ENCODE measurements at places on chromosomes 16 and 17.

GRCh38 chr17:9371019-9371418 is 204.6 kb downstream of the STX8 start:
- no peak for DNase-seq

DNA sequence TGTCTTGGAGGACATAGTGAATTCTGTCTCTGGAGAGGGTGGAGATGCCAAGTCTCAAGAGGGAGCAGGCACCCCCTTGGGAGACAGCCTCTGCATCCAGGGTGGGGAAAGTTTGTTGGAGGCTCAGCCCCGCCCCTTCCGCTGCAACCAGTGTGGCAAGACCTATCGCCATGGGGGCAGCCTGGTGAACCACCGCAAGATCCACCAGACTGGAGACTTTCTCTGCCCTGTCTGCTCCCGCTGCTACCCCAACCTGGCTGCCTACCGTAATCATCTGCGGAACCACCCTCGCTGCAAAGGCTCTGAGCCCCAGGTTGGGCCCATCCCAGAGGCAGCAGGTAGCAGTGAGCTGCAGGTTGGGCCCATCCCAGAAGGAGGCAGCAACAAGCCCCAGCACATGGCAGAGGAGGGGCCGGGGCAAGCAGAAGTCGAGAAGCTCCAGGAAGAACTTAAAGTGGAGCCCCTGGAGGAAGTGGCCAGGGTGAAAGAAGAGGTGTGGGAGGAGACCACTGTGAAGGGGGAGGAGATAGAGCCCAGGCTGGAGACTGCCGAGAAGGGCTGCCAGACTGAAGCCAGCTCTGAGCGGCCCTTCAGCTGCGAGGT is 5.2 kb downstream of the ZNF646 start:
- DNase-seq: no peak

- DNase-seq: no peak
Measured at GRCh38 chr16:1142911-1143310, 10.0 kb upstream of the CACNA1H start.

DNA sequence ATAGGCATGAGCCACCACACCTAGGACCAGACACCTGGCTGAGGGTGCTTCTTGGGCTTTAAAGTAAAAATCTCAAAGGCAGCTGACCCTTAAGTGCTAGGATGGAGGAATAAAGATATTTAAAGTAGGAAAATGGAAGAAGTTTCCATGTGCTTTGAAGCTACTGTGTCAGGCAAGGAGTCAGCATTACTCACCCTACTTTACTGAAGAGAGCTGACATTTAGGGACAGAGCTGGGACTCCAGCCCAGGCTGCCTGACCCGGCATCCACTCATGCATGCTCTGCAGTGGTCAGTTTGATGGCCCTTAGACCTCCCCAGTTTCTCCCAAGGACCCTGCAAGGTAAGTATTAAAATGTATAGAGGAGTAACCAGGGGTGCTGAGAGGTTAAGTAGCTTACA is 124.7 kb upstream of the PLCG2 start:
- DNase-seq: no peak

GRCh38 chr16:78551487-78552085 is 452.1 kb downstream of the WWOX start:
- no peak for DNase-seq

- DNase-seq: no peak
Measured at GRCh38 chr16:49843758-49844157, 12.2 kb downstream of the ZNF423 start.

- no peak for DNase-seq
Measured at GRCh38 chr17:2798678-2799077, 2.4 kb downstream of the RAP1GAP2 start.

- no peak for DNase-seq
Measured at GRCh38 chr17:29154516-29155226, 25.5 kb downstream of the MYO18A start.

DNA sequence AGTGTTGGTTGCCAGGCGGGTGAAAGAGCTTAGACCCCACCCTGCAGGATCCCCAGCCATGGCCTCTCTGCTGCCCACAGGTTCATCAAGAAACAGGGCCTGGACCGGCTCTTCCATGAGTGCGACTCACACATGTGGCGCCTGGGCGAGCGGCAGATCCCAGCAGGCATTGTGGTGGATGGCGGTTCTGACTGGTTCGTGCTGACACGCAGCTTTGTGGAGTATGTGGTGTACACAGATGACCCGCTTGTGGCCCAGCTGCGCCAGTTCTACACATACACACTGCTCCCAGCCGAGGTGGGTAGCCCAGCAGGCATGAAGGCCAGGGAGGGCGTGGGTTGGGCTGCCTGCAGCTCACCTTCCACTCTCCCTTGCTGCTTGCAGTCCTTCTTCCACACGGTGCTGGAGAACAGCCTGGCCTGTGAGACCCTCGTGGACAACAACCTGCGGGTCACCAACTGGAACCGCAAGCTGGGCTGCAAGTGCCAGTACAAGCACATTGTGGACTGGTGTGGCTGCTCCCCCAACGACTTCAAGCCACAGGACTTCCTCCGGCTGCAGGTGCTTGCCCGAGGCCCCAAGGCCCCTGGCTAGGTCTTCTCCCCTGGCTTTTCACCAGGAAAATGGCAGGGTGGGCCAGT is 9.9 kb downstream of the XYLT2 start:
- DNase-seq: no peak

GRCh38 chr16:87344165-87344930 is 27.2 kb upstream of the C16orf95 start:
- DNase-seq: no peak

DNA sequence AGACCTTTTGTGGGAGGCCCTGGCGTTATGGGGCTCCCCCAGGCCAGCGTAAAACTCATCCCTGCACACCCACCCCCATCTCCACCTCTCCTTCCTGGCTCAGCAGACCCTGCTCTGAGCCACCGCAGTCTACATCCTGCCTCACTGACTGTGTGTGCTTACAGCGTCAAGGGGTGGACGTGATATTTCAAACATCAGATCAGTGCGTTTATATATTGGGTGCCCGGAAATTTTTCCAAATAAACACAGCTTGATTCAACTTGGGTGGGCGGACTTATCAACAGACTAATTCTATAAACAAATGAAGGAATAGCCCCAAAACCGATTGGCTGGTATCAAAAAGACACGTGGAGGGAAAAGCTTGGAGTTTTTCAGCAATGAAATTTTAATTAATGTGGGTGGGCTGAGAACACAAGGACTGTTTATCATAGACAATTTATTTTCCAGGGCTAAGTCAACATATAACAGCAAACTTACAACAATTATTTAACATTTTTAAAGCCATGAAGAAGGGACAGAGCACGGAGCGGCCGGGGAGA is at the start of gene FOXL1:
FOXL1 (plus strand) TSS at position 489 of the 539 bp plus-strand sequence. CDS start 175 bp downstream, outside the sequence.
- DNase-seq: no peak

GRCh38 chr17:72264682-72265405 is 144.0 kb downstream of the SOX9 start:
- DNase-seq: no peak

All from femur (tissue), 1 donor.